ENCODE measurements at places on chromosomes 6 and 20.

- DNase-seq: no peak
Measured at GRCh38 chr20:40225596-40225995, 463.4 kb downstream of the MAFB start.

DNA sequence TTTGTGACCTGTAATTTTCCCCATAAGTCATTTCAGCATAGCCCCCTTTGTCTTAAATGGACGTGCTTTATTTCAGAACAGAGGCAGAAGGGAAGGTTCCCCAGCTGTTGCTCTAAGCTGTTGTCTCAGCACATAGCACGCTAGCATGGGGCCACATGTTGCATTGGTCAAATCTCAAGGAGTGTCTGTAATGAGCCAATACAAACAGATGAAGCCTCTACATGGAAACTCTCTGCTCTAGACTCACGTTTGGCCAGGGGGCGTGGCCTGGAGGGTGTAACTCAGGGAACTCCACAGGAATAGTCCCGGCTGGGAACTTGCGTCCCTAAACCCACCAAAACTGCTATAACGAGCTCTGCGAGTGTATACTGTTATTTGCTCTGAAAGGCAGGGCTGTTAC, 35.2 kb upstream of the SLC22A2 start:
- DNase-seq: no peak

DNA sequence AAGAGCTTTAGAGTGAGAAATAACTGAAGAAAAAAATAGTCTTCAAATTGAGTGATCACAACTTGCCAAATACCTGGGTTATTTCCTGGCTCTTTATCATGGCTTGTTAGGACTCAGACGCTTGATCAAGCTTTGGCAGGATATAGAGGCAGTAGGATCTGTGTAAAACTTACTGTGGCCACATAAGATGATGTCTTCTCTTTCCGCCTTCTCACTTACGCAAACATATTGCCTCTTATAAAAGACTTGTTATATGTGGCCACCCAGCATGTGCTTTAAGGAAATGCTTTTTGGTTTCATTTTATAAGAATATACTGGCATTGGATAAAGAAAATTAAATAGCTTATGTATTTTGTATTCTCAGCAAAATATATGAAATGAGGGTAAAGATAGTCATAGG, 101.8 kb upstream of the AKIRIN2 start:
- no peak for DNase-seq

GRCh38 chr6:14146506-14147096, 29.0 kb downstream of the CD83 start:
- no peak for DNase-seq

- no peak for DNase-seq
Measured at GRCh38 chr6:52620906-52621190, 44.0 kb upstream of the TRAM2 start.

DNA sequence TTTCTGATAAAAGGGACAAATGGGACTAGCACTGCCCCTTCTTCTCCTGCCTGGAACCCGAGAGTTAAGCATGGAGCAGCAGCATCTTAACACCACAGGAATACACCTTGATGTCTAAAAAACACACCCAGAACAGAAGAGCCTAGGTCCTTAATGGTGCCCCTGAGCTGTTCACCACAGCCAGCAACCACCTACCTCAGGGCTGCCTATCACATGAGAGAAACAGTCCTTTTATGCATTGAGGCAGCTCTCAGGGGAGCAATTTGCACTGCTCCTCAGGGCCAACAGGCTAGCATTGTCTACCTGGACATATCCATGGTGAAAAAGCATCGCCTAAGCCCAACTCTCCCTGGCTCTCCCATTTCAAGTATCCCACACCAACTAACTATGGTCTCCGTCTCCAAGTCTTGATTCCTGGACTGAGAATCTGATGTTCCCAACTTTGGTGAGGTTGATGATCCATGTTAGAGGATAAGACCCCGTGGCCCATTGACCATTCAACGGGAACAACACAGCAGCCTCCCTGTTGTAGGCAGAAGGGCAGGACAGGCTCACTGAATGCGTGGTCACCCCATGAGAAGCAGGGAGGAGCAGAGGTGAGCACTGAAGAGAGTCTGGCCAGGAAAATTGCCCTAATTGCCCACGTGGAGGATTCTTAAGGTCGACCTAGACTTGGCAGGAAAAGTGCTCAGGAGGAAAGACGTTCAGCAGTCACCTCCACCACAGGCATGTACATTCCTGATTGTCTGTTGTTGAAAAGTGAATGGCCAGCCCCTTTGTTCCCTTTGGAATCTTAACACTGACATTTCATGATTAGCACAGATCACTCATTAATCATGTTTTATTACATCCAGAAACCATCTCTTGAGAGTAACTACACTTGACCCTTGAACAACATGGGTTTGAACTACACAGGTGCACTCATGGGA, 4.2 kb upstream of the APMAP start:
- DNase-seq: no peak

GRCh38 chr6:55925292-55925691, 49.9 kb upstream of the BMP5 start:
- DNase-seq: peak; percentile 79

DNA sequence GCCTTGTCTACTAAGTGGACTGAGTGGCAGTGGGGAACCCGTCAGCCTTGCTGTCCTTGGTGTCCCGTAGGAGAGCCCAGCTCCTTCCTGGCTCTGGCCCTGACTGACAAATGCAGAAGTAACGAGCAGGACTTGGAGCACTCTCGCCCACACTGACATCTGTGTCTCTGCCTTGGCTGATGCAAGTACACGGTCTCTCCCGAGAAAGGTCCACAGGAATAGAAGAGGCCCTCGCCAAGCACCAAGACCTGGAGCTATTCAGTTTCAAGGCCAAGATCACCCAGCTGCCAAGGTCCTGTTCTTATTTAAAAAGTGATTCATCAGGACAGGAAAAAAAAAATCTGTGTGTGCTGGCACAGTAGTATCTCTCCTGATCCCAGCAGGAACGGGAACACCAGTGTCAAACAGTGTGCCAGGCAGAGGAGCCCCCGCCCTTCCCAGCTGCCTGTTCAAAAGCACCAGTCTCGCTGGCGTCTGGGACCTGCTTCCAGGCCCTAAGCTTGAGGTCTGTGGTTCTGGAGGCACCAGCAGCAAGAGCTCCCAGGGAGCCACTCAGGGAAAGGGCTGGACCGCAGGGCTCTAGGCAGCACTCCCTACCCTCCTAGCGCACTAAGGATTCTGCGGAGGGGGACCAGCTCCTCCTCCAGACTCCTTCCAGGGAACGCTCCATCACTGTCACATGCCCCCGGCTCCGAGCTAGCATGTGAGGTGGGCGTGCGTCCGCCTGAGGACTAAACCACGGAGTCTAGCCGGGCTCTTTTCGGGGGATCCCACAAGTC, 376.9 kb downstream of the RNGTT start:
- no peak for DNase-seq

DNA sequence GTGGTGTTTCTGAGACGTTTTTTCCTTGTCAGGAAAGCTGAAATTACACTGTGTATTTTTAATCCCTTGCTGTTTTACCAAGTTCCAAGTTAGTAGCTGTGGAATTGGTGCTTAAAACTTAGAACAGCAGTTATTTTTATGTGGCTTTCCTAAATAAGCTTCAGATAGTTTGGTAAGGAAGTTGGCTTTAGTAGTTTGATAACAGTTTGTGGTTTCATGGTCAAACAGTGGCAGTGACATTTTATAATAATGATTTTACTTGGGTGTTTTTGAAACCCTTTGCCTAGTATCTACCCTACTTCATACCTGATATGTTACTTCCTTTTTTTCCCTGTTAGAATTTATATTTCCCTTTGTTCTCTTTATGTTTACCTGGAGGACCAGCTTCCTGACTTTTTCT, 164.9 kb downstream of the JARID2 start:
- no peak for DNase-seq

DNA sequence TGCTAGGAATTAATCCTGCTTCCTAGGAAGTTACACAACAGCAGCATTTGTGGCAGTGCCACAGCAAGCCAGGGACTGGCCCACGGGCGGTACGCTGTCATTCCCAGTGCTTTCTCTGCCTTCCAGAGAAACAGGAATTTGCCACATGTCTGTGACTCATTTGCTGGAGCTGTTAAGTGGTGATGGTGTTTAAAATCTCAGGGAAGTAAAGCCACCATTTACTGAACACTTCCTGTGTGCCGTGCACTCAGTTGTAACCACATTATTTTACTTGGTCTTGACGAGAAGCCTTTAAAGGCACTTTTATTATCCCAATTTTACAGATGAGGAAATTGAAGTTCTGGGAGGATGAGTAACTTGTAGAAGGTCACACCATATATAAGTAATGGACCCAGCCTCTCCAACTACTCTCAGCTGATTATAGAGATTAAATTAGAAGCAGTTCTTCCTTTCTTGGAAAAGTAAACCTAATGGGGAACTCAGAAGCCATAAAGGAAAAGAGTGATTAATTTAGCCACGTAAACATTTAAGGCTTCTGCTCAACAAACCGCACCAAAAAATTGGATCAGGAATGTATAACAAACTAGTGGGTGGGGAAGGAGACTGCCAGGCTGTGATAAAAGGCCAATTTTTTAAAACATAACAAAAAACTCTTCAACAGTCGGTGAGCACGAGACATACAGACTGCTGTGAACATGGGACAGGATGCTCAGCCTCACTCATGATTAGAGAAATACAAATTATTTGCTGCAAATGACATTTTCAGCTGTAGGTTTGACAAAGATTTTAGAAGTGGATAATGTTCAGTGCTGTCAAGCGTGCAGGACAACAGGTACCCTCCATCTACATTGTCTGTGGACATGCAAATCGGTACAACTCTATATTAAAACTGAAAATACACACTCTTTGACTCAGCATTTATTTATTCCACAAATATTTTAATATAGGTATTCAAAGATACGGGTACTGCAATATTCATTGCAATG, 311.2 kb downstream of the NRN1 start:
- peak; percentile 95 for DNase-seq

DNA sequence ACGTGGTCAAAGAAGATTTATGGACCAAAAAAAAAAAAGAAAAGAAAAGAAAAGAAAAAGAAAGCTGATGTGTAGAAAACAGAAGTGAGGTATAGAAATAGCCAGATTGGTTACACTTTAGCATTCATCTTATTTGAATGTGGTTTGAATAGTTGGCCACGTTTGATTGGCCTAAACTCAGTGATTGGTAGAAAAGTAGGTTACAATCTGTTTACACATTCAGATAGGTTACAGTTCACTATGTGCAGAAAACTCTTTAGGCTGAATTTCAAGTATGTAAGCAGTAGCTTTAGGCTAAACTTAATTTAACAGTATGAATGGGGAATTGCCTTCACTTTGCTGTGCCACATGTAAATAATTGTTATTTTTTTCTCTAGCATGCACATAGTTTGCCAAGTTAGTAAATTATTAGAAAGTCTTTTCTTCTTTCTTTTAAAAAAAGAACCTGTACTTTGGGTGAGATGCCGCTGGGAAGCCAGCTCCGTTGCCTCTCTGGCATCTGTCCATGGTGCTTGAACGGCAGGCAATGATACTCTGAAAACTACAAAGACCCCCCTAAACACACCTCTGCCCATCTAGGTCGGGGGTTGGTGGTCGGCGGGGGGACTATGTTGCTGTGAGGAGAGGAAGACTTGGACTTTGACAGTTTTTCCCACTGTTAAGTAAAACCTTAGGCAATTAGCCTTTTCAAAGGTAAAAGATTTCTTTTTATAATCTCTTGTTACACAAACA, 173.0 kb downstream of the AIG1 start:
- DNase-seq: peak; percentile 7

DNA sequence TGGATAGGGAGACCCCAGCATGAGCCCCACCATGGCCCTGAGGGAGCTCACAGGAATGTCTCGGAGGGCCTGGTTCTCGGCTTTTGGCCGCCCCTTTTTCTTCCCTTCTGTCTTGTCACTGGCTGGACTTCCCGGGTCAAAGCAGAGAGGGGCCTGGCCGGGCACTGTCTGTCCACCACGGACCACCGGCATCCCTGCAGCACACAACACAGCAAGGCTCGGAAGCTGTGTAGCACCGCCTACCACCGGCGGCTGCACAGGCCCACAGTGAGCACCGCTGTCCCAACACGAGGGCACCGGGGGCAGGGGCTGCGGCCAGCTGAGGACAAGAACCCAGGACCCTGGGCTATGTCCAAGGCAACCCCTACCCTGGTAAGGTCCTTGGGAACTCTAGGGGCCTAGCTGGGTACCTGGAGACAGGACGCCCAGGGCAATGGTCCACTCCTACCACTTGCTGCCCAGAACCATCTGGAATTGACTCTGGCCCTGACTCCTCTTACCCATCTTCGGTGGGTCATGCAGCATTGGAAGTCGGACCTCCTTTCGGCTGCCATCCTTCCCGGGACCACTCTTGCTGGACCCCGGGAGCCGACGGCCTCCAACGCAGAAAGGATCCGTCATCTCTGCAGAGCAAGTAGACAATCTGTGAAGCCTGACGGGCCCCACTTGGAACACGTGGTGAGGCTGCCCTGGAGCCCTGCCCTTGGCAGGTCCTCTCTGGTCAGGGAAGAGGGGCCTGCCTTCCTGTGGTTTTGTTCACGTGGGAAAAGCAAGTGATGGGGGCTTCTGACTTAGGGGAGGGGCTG, 2.2 kb downstream of the ZNF512B start:
- DNase-seq: no peak

- no peak for DNase-seq
Measured at GRCh38 chr6:158789115-158789917, 29.9 kb downstream of the EZR start.

GRCh38 chr20:61884571-61885389, 180.9 kb downstream of the TAF4 start:
- no peak for DNase-seq

- peak; percentile 26 for DNase-seq
Measured at GRCh38 chr6:23526526-23526925, 599.5 kb upstream of the NRSN1 start.

DNA sequence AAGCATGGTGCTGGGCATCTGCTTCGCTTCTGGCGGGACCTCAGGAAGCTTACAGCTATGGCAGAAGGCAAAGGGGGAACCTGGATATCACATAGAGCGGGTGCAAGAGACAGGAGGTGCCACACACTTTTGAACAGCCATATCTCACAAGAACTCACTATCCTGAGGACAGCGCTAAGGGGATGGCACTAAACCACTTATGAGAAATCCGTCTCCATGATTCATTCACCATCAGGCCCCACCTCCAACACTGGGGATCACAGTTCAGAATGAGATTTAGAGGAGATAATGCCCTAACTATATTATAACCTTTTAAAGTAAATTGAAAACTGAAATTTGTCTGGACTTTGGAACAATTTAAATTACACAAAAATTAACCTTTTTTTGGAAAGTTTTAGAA, 37.8 kb upstream of the SUMO4 start:
- no peak for DNase-seq
